ENCODE measurements at places on chromosomes 3 and 15.

GRCh38 chr3:159839561-159840379 lies 148.9 kb upstream of the IL12A start:
- peak; percentile 96 for DNase-seq

- peak; percentile 10 for DNase-seq
Observed at GRCh38 chr3:195048059-195048905, 222.7 kb downstream of the XXYLT1 start.

GRCh38 chr15:49495993-49496753 lies 73.1 kb downstream of the FGF7 start:
- DNase-seq, result no peak

DNA sequence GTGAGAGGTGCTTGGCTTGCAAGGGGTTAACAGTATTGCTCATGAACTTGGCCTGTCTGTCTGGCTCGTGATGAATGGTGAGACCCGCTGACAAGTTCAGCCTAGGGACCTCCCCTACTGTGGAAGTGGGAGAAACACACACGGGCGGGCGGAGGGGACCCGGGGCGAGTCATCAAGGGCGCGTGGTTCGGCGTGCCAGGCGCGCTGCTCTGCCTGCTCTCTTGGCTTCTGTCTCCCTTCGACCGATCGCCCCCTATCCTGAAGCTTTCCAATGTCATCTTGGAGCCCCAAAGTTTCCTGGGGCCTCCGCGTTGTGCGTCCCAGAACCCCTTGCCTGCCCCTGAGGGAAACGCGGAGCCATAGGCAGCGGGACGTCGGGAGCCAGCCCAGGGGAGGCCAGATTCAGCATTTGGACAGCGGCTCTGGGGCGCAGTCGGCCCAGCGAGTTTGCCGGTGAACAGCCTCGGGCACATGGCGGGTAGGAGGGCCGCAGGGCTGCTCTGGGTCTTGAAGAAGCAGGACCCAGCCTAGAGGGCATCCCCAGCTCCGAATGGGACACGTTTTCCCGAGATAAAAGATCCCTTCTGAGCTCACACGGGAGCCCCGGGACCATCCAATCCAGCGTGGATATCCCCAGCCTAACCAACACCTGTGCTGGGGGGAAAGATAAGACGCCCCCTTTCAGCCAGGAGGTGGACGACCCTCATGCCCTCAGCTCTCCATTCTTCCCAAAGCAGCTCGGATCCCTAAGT lies 27.0 kb upstream of the POLG start:
- peak; percentile 72 for DNase-seq

DNA sequence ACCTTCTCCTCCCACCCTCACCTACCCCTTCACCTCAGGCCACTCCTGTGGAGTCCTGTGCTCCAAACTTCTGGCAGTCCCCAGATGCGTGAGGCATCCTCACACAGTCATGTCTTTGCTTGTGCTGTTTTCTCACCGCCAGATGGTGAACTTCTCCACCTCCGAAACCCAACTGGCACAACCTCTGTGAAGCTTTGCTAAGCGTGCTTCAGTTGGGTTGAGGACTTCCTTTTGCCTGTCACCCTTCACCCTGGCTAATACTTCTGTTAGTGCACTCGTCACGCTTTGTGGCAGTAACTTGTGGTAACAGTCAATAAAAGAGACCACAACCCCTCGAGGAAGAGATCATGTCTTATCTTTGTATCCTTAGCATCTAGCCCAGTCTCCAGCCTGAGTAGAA lies 42.0 kb upstream of the SKOR1 start:
- DNase-seq, result no peak

GRCh38 chr3:48135552-48136495 lies 52.4 kb downstream of the CDC25A start:
- peak; percentile 24 for DNase-seq

- DNase-seq, result no peak
Observed at GRCh38 chr3:111706527-111706926, 111.4 kb upstream of the ZBED2 start.

GRCh38 chr3:149575961-149576564 lies 81.8 kb downstream of the WWTR1 start:
- peak; percentile 38 for DNase-seq

DNA sequence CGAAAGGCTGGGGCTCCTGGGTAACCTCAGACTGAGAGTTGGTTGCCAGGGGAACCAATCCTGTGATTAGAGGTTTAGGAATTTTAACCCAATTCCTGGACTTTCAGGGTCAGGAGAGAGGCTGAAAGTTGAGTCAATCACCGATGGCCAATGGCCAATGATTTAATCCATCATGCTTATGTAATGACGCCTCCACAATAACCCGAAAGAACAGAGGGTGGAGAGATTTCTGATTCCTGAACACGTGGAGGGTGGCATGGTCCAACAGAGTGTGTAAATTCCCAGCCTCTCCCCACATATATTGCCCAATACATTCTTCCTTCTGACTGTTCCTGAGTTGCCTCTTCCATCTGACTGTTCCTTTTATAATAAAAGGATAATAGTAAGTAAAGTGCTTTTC lies 137.2 kb upstream of the CBLB start:
- DNase-seq, result no peak

- no peak for DNase-seq
Observed at GRCh38 chr3:149590691-149591441, 67.0 kb downstream of the WWTR1 start.

DNA sequence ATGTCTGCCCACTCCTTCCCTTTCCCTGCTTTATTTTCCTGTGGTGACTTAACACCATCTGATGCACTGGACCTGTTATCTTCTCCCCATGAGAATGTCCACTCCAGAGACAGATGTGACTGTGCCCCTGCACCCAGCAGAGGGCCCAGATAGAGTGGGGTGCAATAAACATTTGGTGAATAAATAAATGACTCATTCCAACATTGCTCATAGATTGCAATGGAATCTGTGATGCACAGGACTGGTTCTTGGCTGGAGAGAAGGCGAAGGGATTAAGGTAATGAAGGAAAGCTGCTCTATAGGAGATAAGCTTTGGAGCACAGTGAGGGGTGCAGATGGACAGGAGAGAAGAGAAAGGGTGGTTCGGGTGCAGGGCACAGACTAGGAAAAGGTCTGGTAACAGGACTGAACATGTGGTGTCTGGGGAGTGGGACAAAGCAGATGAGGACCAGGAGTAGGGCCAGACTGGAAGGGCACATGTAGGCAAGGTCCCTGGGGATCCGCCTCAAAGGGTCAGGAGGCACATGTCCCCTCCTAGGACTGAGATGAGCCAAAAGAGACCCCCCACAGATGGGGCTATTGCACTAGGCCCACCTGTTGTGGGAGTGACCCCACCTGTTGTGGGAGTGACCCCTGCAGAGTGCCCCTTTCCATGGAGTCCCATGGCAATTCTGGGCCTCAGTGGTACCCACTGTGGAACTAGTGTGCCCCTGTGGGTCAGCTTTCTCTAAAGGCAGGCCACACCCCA lies 17.5 kb upstream of the POC1A start:
- DNase-seq, result no peak

GRCh38 chr3:143122089-143122430 lies 2.5 kb downstream of the CHST2 start:
- no peak for DNase-seq

- no peak for DNase-seq
Observed at GRCh38 chr3:161673866-161674265, 177.3 kb downstream of the OTOL1 start.

DNA sequence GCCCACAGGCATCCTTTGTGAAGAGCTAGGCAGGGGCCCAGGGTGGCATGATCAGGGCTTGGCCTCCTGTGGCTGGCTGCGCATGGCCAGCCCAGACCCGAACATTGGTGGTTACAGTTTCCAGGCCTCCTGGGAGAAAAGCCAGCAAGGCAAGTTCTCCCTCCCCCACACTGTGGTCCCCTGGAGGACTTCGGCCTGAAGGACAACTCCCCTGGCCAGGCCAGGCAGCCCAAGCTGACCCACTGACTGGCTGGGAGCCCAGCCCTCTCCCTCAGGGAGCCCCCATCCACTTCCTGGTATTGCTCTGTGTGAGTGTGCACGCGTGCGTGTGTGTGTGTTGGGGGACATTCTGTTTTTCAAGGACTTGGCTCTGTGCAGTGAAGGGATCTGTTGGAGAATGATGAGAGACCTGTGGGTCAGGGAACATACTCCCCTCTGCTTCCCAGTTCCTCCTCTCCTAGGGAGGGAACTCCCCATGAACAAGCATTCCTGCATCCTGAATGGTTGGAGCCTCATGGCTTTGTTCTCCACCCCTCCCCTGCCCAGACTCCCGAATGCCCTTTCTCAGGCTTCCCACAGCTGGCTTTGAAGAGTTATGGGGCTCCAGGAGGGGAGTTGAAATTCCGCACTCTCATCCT lies 29.5 kb downstream of the CORO2B start:
- DNase-seq, result peak; percentile 77

GRCh38 chr3:197615430-197615829 lies 59.7 kb upstream of the BDH1 start:
- DNase-seq, result no peak

- DNase-seq, result no peak
Observed at GRCh38 chr3:62100282-62100989, 272.9 kb downstream of the FEZF2 start.

GRCh38 chr3:133474251-133474801 lies 74.5 kb downstream of the BFSP2 start:
- peak; percentile 43 for DNase-seq

DNA sequence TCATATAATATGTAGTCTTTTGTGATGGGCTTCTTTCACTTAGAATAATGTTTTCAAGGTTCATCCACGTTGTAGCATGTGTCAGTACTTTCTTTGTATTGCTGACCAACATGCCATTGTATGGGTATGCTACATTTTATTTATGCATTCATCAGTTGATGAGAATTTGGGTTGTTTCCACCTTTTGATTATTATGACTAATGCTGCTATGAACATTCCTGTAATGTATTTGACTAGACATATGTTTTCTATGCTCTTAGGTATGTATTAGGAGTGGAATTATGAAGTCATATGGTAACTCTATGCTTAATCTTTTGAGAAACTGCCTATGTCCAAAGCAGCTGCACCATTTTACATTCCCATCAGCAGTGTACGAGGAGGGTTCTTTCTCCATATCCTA lies 3.2 kb upstream of the PODXL2 start:
- no peak for DNase-seq

DNA sequence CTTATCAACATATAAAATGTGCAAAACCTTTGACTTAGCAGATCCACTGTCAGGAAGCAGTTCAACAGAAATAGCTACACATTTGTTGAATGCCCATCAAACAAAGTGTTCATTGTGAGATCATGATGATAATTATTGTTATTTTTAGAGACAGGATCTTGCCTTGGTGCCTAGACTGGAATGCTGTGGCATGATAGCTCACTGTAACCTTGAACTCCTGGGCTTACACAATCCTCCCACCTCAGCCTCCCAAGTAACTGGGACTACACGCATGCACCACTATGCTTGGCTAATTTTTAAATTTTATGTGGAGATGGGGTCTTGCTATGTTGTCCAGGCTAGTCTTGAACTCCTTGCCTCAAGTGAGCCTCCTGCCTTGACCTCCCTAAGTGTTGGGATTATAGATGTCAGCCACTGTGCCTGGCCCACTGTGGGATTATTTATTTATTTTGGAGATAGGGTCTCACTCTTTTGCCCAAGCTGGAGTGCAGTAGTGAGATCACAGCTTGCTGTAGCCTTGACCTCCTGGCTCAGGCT lies 8.8 kb downstream of the MAP2K5 start:
- DNase-seq, result no peak

DNA sequence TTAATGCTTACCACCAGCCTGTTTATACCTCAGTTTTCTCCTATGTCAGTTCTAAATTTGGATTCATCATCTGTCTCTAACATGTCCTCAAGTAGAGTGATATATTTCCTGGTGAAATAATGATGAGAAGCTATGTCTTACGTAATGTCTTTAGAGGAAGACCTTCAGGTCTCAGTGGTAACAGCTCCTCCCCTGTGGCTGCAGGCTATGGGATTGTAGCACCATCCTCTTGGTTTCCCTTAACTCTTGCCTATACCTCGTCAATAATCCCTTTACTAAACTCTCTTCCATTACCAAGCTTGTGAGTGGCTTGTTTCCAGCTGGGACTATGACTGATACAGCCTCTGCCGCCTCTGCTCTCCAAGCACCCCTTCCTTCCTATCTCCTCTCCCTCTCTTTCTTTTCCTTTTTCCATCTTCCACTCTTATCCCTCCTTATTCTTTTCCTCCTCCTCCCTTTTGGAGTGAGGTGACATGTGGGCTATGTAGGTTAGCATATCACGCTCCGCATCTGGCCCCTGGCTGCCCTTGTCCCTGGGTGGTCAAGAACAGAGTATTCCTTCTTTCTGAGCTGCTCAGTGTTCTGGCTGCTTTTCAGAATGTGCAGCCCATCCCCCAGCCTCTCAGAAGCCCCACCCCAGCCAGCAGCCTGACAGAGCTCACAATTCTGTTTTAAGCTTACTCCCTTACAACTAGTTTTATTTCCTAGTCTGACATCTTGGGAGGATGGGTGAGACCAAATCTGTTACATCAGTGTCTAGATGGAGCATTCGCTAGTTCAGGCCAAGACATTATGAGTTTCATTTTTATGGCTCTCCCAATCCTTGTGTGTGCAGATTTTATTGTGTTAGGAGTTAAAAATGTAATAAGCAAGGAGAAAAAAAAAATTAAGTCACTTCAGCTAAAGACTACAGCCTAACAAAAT lies 75.0 kb upstream of the RNU6-1 start:
- DNase-seq, result peak; percentile 38
